ENCODE measurements at places on chromosomes 7 and 10.

GRCh38 chr10:33365301-33365700 is 30.8 kb upstream of the NRP1 start:
- DNase-seq, result peak; percentile 19

- no peak for DNase-seq
Measured at GRCh38 chr10:131979336-131979735, 2.4 kb downstream of the BNIP3 start.

DNA sequence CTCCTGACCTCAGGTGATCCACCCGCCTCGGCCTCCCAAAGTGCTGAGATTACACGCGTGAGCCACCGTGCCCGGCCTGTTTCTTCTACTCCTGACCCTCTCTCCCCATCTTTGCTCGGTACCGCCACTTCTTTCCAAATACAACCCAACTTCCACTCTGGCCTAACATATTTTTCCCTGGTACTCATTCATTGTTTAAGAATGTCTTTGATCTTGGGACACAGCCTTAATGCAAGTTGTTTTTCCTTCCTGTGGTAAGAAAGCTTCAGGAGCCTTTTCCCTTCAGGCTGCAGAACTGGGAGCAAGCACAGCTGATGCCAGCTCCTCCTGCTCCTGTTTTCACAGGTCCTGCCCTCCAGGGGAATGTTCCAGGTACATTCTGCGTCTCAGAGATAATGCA is 13.7 kb downstream of the CALML3 start:
- peak; percentile 66 for DNase-seq

DNA sequence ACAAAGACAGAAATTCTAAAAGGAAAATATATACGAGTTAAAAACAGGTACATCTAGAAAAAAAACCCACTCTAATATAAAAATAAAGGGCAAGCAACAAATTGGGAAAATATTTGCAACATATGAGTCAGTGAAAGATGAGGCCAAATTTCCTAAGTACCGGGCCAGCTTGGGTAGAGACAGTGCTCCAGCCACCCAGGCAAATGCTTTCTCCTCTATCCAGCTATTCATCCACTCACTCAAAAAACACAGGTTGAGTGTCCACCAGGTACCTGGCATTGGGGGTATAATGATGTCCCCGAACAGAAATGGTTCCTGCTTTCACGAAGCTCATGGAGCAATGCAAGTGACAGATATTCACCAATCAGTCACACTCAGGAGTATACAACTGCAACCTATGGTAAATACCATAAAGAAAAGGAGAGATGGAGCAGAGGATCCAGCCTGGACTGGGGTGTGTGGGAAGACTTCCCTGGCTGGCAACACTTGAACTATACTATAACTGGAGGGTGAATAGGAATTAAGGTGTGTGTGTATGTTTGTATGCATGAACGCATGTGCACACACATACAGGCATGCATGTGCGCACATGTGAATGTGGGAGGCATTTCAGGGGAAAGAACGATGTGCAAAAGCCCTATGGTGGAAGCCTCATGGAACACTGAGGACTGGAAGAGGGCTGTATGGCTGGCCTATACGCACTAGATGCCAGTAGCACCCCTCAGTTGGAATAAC is 2.3 kb downstream of the ARHGAP22 start:
- DNase-seq, result no peak

GRCh38 chr10:80410578-80411145 is 2.3 kb downstream of the PRXL2A start:
- no peak for DNase-seq

DNA sequence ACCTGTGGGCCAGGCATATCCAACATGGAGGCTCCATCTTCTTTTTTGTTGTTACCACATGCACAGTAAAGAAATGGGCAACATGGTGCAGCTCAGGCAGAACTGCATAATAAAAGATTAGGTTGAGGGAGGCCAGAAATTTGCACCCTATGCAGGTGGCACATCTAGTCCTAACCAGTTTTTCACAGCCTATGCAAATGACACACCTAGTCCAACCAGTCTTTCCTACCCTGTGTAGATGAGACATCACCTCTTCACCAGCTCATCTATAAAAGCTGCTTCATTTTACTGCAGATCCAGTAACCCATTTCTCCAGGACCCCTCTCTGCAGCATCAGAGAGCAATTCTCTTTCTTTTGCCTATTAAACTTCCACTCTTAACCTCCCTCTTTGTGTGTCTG is 411.0 kb upstream of the PCDH15 start:
- no peak for DNase-seq

DNA sequence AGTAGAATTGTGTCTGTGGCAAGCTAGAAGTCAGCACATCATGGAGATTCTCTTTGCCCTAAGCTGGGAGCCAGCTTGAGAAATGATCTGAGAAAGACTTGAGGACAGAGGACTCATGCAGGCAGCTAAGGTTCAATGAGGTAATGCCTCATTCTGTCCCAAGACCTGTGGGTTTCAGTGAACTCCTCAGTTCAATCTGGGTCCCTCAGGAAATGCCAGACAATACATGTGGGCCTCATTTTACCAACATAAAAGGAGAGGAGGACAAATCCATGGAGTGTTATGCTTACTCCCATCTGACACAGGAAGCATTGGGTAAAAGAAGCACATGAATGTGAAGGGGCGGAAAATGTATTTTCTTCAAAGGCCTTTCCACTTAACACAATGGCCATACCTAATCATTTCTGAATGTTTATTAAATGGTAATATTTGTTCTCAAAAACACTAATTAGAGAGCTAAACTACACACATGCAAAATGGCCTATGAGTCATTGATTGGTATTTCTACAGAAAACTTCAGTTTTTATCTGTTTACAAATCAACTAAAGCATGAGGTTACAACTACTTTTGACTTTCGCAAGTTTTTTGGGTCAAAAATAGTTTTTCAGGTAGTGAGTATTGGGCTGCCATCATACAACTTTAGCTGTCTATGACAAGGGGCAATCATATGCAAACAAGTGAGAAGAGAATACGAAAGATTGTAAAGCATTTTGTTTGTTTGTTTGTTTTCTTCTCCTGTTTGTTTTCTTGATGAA is 205.3 kb downstream of the CHRM2 start:
- peak; percentile 71 for DNase-seq

DNA sequence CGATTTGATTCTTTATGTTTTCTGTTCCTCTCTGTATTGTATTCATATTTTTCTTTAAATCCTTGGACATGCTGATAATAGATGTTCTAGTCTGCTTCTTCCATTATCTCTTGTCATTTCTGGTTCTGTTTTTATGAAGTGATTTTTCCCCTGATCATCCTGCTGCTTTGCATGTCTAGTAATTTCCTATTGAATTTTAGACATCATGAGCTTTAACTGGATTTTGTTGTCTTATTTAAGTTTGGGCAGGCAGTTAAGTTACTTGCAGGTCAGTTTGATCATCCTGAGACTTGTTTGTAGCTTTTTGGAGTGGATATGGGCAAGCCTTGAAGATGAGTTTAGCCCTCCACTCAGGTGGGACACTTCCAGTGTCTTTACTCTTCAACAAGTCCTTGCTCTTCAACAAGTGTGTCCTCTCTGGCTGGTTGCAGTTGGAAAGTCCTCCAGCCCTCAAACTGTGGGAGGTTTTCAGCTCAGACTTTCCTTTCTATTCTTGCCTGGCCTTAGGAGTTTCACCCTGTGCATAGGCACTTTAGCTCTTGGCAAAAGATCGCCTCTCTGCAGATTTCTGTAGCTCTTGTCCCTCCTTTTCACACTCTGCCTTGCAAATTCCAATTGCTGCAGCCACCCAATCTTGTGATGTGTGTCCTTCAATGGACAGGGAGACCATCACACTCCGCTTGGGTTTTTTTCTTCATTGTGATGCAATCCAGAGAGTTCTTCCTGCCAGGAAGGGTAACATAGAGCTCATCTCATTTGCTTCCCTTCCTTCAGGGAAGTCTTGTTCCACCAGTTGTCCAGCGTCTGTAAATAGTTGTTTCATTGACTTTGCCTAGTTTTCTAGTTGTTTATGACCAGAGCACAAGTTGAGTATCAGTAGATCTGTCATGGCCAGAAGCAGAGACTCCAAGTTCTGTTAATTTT is 197.2 kb upstream of the SH2B2 start:
- DNase-seq, result peak; percentile 25

DNA sequence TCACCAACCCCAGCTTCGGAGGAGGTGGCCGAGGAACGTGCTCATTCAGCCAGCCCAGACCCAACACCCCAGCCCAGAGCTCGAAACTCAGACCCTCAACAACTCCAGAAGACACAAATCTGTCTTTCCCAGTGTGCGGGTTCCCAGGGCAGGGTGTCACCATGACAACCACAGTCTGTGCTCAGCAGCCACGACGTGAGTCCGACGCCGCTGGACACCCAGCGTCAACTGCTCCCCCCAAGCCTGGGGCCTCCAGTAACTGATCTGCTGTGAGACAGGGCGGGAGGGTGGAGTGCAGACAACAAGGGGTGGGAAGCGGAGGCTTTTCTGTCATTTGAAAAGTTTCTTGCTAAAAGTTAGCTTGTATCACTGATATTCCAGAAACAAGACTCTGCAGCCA is 167.2 kb downstream of the MAD1L1 start:
- DNase-seq, result no peak

DNA sequence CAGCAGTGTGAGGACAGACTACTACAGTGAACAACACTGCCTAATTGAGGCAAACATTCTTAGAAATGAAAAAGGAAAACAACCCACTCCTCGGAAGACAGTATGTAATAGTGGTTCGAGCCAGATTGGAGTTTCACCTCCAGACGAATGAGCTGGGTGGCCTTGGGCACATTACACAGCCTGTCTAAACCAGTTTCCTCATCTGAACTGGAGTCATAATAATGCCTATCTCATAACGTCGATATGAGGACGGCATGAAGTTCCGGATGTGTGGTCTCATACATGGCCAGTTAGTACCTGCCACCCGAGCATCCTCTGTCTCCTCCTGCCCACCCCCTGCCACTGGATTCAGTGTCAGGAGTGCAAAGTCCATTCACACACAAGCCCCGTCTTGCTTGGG is 15.8 kb upstream of the FRMPD2 start:
- DNase-seq, result no peak

DNA sequence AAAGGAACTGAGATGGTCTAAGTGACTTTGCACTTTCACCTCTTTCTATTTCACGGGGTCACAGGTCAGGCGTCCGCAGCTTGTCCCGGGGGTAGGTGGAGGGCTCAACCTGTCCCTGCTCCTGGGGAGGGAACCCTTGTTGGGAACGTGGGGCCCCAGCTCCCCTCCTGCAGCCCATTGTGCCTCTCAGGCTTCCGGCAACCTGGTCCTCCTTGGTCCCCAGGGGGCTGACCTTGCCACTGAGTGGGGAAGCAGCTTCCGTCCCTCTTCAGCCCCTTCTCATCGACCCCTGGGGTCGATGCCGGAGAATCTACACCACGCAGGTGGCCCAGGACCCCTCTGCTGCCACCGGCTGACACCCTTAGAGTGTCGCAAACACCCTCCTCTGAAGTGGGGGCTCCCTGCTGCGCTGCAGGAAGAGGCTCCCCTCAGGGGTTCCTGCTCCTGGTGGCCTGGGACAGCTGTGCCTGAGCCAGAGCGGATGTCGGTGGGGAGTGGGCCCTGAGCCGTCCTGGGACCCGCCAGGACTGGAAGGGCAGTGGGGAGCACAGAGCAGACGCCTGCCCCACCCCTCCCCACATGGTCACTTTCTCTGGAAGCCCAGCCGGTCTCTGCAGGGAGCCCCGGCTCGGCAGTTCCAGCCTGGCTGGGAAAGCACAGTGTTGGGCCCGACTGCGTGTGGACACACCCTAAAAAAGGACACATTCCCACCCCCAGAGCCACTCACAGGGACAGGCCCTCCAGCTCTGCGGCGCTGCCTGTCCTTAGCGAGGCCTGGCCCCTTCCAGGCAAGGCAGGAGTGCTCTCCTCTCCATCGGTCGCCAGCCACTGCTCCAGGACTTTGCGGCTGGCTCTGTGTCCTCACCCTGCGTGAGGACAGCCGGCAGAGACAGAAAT is 357.5 kb upstream of the SHH start:
- DNase-seq, result no peak

DNA sequence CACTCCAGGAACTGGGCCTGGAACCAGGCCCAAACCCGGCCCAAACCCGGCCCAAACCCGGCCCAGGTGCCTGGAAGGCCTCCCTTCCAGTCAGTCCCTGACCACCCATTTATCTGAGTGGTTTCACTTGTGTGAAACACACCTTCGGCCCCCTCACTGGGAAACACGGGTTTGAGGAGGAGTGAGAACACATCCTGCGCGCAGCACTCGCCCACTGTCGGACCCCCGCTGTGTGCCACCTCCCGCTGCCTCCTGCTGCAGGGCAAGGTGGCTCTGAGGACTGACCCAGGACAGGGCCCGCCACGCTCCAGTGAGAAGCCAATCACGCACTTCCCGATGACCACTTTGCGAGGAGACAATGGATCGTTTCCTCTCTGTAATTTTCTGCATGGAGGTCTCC is 197.5 kb downstream of the BUB3 start:
- no peak for DNase-seq

- DNase-seq, result no peak
Measured at GRCh38 chr10:111086574-111086973, 9.7 kb downstream of the ADRA2A start.

DNA sequence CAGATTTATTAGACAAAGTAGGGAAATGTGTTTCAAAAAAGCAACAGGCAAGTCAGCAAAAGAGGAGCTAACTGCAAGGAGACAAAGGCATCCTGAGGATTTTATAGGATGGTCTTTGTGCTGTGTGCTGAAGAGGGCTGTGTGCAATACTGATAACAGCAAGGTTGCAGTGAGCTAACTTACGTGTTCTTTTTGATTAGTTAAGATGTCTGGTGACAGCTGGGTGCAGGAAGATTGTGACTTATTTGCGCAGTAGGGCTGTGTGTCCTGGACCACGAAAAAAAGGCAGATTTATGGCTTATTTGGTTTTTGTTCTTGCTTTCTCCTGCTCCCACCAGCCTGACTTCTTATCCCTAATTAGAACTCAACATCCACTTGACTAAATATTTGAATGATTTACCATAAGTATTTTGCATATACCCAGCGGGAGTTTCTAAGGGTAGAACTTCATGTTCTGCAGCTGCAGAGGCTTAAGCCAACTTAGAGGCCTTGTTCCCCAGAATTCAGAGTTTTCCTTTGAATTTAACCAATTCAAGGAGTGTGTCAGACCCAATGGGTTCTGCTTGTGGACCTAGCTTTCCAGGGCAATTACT is 119.0 kb downstream of the ANKRD26 start:
- no peak for DNase-seq

Data from amniotic epithelial cell (primary cell).